ENCODE measurements at places on chromosomes 7 and 10.

GRCh38 chr7:16970732-16971482 lies 89.1 kb upstream of the AGR3 start:
- DNase-seq = no peak

DNA sequence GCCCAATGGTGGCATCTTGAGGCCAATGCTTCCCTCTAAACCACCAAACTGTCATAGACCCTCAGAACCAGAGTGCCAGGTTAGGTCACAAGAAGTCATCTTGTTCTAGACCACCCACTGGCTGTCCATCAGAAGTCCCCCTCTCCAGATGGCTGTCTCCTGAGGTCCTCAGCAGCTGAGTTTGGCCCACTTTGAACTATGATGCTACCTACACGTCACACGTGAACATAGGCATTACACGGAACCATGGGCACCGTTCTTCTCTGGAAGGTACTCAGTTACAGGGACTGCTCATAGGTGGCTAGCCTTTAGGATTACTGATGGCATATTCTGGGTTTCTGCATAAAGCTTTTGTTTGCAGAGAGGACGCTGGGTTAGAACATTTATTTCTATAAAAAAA lies 166.4 kb downstream of the ADAM12 start:
- DNase-seq = no peak

GRCh38 chr10:58956926-58957325 lies 219.5 kb upstream of the PHYHIPL start:
- no peak for DNase-seq

DNA sequence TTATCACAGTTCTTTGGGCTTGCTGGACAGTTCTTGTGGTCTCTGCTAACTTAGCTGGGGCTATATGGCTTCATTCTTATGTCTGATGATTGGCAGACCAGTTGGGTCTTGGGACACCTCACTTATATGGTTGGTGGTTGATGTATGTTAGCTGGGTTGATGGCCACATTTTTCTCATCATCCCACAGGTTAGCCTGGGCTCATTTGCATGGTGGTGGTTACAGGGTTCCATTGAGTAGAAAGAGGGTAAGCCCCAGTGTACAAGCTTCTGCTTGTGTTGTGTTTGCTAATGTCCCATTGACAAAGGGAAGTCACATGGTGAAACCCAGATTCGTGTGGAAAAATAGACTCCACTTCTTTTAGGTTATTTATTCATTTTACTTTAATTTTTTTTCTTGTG lies 40.6 kb downstream of the TMEM60 start:
- DNase-seq = no peak

- DNase-seq = no peak
These were observed 253.6 kb downstream of the WDR37 start for GRCh38 chr10:1309617-1310270.

GRCh38 chr7:152115021-152115718 lies 89.7 kb downstream of the GALNT11 start:
- no peak for DNase-seq

GRCh38 chr7:33590916-33591315 lies 314.4 kb upstream of the BMPER start:
- no peak for DNase-seq

DNA sequence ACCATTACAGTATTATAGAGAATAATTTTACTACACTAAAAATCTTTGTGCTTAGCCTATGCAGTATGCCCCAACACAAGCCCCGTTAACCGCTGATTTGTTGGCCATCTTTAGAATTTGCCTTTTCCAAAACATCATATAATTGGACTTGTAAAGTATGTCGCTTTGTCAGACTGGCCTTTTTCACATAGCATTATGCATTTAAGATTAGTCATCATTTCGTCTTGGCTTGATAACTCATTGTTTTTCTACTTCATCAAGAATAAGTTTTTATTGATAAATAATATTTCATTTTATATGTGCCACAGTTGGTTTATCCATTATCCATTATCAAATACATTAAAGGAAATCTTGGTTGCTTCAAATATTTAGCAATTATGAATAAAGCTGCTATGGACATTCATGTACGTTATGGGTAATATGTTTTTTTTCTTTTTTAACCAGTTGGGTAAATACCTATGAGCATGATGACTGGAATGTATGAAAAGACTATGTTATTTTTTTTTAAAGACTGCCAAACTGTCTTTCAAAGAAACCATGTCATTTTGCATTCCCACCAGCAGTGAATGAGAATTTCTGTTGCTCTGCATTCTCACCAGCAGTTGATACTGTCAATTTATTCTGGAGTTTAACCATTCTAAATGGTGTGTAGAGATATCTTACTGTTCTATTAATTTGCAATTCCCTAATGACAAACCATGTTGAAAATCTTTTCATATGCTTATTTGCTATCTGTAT lies 273.1 kb upstream of the KCND2 start:
- no peak for DNase-seq

DNA sequence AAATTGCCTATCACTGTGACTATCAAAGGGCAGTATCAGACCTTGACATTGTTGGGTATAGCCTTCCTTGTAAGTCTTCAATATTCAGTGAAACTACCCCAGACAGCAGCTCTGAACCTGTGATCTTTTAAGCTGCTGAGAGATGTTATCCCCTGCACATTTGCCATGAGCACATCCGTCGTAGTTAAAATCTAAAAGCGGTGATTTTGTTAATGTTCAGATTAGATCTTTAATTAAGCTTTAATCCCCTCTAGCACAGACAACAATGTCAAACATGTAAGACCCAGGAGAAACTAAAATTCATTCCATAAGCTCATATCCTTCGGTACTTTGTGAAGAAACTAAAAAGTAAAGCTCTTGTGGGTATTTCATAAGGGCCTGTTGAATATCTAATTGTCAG lies 105.8 kb downstream of the MALRD1 start:
- DNase-seq = no peak

- DNase-seq = no peak
These were observed 108.6 kb downstream of the DNAJB6 start for GRCh38 chr7:157445246-157445955.

DNA sequence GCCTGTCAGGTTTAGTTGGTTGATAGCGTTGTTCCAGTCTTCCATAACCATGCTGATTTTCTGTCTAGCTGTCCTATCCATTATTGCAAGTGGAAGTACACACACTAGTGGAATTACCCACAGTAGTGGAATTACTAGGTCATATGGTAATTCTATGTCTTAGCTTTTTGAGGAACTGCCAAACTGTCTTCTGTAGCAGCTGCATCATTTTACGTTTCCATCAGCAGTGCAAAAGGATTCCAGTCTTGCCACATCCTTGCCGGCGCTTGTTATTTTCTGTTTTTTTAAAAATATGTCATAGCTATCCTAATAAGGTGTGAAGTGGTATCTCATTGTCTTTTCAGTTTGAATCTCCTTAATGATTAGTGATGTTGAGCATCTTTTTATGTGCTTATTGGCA lies 17.2 kb upstream of the RHBDD2 start:
- DNase-seq = no peak

GRCh38 chr10:60148266-60148840 lies 241.3 kb downstream of the ANK3 start:
- DNase-seq = no peak

DNA sequence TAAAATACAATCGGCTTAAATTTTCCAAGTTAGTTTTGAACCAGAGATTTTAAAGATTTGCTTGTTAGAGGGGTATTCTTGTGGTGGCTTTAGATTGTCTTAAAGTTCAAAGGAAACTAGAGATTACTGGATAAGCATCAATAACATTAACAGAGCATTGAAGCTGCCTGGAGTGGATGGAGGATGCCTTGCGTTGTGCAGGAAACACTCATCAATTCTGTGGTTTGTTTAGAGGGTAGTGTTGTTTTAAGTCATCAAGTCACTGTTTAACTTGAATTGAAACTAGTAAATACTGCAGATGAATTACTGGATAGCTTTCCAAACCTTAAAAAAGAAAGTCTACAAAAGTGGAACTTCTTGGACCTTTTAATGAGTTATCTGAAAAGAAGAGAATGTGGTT lies 218.6 kb downstream of the CELF2 start:
- no peak for DNase-seq

GRCh38 chr7:24968165-24968564 lies 11.8 kb downstream of the OSBPL3 start:
- DNase-seq = no peak

DNA sequence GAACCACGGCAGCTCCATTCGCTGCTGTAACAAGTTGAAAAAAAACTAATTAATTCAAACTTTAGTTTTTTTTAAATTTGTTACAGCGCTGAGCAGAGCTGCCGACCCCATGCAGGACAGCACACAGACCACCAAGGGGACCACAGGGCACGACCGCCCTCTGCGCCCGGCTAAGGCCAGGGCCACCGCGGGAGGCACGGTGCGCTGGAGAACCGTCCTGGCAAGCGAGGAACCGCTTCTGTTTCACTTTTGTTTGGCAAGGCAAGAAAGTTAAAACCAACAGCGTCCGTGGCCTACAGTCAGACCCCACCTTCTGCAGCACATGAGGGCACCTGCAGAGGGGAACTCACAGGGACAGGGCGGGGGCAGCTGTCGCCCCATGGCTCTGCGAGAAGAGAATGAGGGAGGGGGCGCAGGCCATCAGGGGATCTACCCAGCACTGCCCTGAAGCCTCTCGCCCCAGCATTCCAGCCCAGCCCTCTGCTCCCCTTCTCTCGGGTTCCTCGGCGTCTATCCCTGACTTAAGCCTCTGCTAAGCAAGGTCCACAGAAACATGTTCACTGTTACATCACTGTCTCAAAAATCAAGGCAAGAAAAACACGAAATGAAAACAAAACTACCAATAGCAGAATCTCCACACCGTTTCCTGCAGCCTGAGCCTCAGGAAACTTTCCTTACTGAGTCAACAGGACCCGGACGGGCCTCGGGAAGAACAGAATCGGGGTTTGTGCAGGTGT lies 204.4 kb downstream of the DIP2C start:
- no peak for DNase-seq

DNA sequence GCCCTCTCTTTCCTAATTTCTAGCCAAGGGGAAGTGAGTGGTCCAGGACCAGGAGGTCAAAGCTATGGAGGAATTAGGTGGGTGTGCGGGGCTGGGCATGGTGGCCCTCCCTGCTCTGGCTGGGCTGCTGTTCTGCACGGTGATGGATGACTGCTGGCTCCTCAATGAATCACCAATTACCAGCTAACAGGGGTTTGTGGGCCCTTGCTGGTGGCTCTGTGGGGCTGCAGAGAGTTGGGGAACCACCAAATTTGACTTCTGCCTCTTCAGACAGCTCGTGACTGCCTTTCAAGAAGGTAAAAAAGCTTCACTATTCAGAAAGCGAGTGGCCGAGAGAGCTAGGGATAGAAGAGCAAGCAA lies 35.0 kb upstream of the HABP2 start:
- DNase-seq = no peak

DNA sequence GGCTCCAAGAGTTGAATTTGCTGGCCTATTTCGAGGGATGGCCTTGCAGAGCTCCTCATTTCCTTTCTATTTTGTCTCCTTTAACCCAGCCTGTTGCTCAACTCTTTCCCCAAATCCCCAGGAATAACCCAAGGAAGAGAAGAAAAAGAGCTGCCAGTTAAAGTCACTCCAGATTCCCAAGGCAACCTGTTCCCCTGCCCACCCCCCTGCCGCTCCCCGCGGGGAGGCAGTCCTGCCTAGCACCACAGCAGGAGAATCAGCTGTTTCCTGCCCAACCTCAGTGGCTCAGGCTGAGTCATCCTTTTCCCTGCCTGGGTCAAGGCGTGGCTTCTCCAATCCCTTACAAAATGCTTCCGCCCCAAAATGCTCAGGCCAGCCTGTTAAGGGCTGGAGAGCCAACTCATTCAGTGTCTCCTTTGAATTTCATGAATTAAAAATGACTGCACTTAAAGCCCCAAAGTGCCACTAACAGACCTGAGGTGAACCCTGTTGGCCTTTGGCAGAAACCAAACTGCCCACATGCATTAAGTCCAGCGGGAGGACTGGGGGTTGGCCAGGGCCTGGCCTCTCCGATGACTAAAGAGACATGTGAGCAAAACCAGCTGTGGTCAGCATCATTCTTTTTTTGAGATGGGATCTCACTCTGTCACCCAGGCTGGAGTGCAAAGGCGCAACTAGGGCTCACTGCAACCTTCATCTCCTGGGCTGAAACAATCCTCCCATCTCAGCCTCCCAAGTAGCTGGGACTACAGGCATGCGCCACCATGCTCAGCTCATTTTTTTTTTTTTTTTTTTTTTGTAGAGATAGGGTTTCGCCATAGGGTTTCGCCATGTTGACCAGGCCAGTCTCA lies 83.2 kb upstream of the KIF5B start:
- no peak for DNase-seq

DNA sequence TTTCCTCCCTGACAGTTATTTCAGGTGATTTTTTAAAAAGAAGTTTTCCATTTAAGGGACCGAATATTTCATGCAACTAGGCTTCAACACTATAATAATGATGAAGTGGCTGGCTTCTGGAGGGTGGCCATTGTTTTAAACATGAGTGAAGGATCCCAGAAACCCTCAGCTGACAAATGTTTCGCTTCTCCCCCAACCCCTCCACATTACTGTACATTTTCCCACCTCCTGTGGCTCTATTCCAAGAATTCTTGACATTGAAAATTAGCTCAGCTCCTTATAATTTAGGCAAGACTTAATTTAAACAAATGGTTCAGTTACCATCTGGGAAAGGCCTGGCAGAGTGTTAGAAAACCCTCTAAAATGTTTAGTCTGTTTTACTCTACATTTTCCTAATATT lies 129.9 kb upstream of the CDCA7L start:
- no peak for DNase-seq

DNA sequence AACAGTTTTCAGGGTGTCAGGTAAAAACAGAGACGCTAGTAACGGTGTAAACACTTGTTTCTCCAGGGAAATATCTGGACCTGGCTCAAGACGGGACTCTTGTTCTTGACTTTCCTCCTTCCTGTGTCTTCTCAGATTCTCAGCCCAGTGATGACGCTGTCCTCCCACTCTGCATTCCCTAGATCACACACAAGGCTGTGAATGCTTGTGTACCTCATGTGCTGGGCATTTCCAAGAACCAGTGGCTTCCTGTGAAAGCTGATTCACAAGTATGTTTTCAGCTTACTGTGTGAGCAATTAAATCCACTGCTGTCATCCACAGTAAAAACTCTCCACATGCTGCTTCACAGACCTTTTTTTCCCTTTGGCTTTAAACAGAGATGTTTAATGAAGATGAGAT lies 193.8 kb upstream of the DPP6 start:
- no peak for DNase-seq

GRCh38 chr7:5780801-5781496 lies 514 bp downstream of the RNF216 start:
- no peak for DNase-seq

GRCh38 chr10:69728335-69728870 lies 73.3 kb upstream of the COL13A1 start:
- DNase-seq = no peak

Data from GF-D8 (cell line).